ENCODE measurements at places on chromosomes 2 and 18.
A peak's percentile ranks its signal among the peaks of the same experiment; 100 is the strongest.

GRCh38 chr2:27583390-27583915, 611 bp downstream of the ZNF512 start:
- DNase-seq: no peak

GRCh38 chr2:237556773-237557632, 9.4 kb upstream of the PRLH start:
- DNase-seq: no peak

- DNase-seq: no peak
These were observed 32.3 kb downstream of the CYP26B1 start for GRCh38 chr2:72115110-72116080.

DNA sequence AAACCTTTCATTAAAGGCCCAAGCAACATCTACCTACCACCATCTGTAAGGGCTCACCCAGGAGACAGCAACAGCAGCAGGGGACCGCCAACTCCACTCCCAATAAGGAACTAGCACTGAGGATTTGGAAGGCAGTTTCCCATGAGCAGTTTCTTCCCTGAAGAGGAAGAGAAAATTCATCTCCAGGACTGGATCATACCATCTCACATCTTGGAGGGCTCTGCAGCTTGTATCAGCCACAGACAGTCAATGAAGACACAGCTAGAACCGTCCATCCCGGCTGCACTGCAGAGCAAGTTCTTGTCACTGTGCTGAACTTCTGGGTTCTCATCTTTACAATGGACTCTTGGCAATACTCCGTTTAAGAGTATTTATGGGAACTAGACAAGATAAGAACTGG, 2.8 kb upstream of the GYPC start:
- no peak for DNase-seq

DNA sequence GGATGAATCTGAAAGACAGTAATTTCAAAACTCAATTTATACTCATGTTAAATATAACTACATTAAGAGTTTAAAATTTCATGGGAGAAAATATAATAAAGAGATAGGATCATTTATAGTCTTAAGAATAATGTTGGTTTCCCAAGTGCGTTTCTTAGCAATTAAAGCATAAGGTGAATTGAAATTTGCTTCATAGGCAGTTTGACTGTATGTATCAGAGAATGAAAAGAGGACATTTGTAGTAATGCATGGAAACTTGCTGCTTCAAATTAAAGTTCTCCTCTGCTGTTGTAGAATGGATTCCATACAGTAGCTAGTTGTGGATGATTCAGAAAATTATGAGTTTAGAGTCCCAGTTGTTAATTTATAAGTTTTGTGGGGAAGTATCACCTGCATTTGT, 68.1 kb downstream of the NUP35 start:
- DNase-seq: no peak

- no peak for DNase-seq
These were observed 364.7 kb downstream of the MBD2 start for GRCh38 chr18:53859764-53860163.

- no peak for DNase-seq
These were observed 42.3 kb downstream of the AAK1 start for GRCh38 chr2:69601179-69601612.

DNA sequence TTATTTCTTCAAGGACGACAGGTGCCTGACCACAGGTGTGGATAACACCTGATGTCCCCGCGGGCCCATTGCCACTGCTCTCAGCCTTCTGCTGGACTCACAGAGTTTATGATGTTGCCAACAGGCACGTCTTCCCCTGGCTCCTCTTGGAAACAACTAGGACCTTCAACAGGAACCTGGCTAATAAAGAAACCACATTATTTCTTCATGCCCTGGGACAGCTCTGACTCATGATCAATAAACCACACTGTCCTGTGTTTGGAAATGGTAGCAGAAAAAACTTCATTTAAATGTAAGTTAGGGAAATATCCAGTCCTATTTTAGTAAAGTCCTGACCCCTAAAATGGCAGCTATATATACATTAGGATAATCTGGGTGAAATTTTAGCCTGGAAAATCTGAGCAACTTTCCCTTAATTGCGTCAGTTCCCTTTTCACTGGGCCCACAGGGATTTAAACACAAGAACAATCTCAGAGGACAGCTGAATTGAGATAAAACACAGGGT, 158.9 kb downstream of the VAPA start:
- DNase-seq: no peak

- DNase-seq: no peak
These were observed 475.7 kb downstream of the DSC3 start for GRCh38 chr18:30566877-30567276.

- peak; percentile 48 for DNase-seq
These were observed 10.8 kb downstream of the SPDYA start for GRCh38 chr2:28821295-28821958.

DNA sequence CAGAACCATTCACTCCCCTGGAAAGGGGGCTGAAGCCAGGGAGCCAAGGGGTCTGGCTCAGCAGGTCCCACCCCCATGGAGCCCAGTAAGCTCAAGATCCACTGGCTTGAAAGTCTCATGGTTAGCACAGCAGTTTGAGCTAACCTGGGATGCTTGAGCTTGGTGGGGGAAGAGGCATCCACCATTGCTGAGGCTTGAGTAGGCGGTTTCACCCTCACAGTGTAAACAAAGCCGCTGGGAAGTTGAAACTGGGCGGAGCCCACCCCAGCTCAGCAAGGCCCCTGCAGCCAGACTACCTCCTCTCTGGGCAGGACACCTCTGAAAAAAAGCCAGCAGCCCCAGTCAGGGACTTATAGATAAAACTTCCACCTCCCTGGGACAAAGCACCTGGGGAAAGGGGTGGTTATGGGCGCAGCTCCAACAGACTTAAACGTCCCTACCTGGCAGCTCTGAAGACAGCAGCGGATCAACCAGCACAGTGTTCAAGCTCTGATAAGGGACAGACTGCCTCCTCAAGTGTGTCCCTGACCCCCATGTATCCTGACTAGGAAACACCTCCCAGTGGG, 14.7 kb upstream of the TTC32 start:
- DNase-seq: no peak

DNA sequence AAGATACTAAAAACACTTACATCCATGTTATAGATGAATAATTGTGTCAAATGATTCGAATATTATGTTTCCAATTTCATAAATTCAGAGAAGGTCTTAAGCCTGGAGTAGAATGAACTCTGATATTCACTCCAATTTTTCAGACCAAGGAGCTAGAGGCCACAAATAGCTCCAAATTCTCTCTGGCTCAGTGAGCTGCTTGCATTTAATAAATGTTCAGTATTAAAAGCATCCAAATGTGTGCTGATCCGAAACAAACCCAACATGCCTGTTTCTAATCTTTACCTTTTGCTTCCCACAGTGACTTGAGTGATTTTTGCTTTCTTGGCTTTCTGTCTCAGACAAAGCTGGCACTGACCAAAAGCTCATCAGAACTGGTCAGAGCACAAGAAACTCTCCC, 291.4 kb downstream of the CCDC85A start:
- no peak for DNase-seq

GRCh38 chr2:225037415-225038230, 4.6 kb downstream of the DOCK10 start:
- no peak for DNase-seq

GRCh38 chr2:204533629-204534370, 11.5 kb upstream of the PARD3B start:
- no peak for DNase-seq

DNA sequence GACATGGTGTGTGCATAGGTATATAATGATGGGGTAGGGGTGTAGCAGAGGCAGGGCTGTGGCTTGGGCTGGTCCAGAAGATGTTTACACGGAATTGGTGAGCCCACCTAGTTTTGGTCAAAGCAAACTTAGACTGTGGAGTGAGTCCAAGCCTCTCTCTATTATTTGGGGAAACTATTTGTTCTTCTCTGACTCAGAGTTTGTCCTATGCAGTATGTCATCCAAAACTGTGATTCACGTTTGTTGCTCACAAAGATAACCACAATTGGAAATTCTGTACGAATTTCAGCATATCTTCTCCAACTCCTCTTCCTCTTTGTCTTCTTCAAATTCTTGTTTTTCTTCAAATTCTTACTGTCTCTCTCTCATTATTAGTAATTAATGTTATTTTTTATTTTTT, 292.9 kb downstream of the XIRP2 start:
- no peak for DNase-seq

DNA sequence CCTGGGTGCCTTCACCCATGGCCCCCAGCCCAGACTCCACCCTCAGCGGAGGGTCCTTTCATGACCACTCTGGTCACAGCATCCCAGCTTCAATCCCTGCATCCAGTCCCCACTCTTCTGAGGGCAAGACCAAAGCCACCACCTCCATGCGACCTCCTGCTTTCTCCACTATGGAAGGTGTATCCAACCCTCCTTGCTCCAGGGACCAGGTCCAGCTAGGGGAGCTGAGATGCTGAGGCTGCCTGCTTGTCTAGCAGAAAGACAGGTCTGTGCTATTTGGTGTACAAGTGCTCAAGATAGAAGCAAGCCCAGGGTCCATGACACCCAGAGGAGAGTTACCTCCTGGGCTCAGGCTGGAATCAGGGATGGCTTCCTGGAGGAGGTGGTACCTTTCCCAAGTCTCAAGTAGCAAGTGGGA, 73.8 kb upstream of the RAB6C start:
- no peak for DNase-seq

DNA sequence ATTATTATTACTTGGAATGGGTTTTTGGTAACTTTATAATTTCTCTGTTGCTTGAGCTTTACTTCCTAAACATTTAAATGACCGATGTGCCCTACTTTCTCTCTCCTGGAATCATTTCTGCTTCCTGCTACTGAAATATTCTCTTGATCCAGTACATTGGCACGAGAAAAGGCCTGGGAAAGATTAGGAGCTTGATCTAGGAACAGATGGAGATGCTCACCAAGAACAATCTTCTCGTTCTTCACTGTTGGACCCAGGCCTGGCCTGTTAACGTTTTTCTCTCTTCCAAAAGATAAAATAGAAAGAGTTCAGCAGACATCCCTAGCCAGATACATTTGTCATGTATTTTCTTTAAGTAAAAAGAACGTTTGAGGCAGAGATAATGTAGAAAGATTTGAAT, 1356.8 kb upstream of the CRIM1 start:
- DNase-seq: no peak

GRCh38 chr2:163157891-163158496, 319.4 kb upstream of the KCNH7 start:
- no peak for DNase-seq

DNA sequence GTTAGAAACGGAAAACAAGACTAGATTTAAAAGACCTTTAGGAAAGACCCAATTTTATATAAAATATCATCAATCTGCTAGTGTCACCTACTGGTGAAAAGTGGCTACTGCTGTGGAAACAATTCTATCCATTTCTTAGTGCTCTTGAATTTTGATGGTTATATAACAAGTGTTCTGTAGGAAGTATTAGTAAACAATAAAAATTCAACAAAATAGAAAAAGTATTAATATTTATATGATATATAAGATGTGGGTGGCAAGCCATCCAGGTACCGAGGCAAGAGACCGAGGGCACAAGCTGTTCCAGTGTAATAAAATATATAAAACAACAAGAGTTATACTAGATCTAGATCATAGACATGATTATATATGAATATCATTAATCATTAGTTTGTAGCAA, 6.2 kb upstream of the TMEM87B start:
- peak; percentile 68 for DNase-seq

DNA sequence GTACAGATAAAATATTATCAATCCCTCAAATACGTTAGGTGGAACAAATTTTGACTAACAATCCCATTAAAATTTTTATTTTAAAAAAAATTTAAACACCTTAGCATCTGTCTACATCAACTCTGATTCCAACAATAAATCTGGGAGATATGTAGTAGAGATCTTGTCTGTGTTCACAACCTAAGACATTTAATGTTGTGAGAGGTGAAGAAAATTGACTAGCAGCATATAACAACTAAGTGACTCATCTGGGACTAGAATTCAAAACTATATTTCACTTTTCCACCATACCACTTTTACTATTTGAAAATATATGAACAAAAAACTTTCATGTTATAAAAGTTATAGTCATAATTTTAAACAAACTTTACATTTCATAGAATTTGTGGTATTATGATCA, 97.9 kb downstream of the ATAD2B start:
- no peak for DNase-seq

DNA sequence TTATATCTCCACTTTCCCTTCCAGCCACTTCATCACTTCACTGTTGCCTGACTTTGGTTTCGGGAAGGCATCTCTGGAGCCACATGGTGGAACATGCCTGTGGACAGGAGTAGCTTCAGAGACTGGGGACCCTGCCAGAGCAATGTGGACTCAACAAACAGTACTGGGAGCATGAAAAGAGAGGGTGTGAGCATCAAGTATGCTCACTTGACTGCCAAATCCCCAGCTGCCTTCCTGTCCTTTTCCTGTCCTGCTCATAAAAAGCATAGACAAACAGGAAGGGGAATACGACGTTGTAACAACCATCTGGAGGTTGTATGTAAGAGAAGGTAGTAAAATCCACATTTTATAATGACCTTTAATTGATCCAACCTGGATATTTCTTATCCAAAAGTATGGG, 61.3 kb upstream of the CSRNP3 start:
- no peak for DNase-seq

DNA sequence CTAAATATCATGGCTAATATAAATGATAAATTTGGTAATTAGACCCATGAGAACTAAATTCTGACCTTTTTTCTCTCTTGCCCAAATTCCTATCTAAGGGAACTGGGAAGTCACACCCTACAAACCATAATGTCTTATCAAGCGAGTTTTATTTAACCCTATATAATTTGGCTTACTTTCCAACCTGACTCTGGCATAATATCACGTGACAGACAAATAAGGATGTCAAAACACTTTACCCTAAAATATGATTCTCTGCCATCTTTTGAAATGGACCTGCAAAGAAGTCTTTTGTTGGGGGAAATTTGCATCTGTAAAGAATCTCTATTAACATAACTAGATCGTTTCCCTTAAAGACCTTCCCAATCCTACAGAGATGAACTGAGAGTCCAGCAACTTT, 1823.5 kb upstream of the LRRTM1 start:
- no peak for DNase-seq

GRCh38 chr2:200901459-200902072, 12.4 kb downstream of the NIF3L1 start:
- peak; percentile 80 for DNase-seq

GRCh38 chr2:189952536-189953109, 109.9 kb downstream of the MSTN start:
- DNase-seq: no peak

DNA sequence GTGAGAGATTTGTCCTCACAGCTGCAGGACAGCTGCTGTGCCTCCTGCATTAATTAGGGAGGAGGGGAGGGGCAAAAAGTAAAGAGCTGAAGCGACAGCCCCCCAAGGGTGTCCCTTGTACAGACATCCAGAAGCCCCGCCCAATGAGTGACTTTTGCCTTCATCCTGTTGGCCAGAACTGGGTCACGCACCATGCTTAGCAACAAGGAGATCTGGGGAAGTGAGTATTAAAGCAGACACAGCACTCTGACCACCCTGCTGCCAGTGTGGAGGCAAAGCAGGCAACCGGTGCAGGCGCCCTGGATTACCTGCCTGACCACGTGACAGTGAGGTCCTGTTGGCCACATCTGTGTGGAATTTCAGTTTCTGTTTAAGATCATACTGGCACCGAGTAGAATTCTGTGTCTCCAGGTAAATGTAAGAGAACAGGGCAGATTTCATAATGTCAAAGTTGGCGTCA, 21.5 kb upstream of the BIN1 start:
- peak; percentile 72 for DNase-seq

Measured in Ammon's horn (tissue), 1 donor.